Uterine smooth muscle cell (primary cell): ENCODE measurements at places on chromosomes 4 and X. TPM values are rescaled to one million over a fixed set of nuclear protein-coding genes. Genes with fewer than 3 reads are reported as not detected.

MAGEC1 gene
- not detected in 2 replicates for total RNA-seq

GRXCR1 gene
- total RNA-seq: not detected in 2 replicates

MAGED4 gene
- 30.1 and 38.1 TPM in 2 replicates for total RNA-seq

PRDM8 gene
- total RNA-seq: 7.4 and 10.1 TPM in 2 replicates

CT47B1 gene
- not detected in 2 replicates for total RNA-seq

F8A2 gene
- not detected in 2 replicates for total RNA-seq

ARHGAP36 gene
- total RNA-seq: not detected in 2 replicates
